Stimulated activated CD8-positive, alpha-beta memory T cell treated with anti-CD3 and anti-CD28 coated beads, Interleukin-2, amount 100 ng/mL, for 48 hours (primary cell): ENCODE measurements at places on chromosomes 6 and 20.

GRCh38 chr6:330948-331347 lies 38.7 kb downstream of the DUSP22 start:
- DNase-seq = no peak

DNA sequence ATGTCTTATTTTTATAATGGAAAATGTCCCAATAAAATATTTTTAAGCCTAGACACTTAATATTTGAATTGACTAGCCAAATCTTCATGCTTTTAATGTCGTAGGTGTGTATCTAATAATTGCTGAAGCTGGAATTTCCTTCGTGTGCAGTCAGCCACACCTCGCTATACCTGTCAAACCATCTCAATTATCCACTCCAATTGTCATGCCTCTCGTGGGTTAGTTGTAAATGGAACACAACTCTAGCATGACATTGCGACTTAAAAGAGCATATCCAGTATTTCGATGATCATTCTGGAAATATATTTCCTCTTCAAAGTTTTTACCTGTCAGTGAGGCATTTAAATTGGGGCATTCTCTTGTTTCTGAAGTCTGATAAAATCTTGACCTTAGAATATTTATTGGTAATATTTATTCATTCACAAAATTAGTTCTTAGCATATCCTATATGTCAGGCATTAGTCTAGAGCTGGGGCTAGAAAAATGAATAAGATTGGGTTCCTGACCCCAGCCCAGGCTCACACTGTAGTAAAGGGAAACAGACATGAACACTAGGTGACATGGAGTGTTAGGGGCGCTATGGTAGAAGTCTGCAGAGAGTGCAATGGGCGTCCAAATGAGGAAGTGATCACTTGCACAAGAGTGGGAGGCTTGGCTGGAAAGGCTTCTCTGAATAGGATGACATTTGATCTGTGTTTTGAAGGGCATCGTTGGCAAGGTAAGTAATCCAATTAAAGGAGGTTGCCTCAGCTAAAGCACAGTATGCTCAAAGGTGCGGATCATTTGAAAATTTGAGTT lies 11.0 kb upstream of the CFAP206 start:
- DNase-seq = no peak

DNA sequence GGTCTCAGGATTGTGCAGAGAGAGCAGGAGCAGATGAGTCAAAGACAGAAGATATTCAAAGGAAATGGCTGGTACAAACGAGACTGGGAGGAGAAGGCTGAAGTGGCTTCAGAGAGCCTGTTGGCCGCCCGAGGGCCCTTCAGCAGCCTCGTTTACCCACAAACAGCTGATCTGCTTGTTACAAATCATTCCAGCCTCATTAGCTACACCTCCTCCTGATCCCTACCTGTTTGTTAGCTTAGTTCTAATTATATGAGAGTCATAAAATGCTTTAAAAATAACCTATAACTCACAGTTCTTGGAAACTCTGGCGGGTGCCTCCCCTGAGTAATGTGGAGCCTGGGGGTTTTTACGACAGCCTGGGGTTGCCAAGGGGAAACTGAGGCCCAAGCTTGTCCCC lies 12.6 kb downstream of the GLP1R start:
- DNase-seq = no peak

- no peak for DNase-seq
These were observed 17.8 kb upstream of the TAGAP start for GRCh38 chr6:159062564-159062945.

DNA sequence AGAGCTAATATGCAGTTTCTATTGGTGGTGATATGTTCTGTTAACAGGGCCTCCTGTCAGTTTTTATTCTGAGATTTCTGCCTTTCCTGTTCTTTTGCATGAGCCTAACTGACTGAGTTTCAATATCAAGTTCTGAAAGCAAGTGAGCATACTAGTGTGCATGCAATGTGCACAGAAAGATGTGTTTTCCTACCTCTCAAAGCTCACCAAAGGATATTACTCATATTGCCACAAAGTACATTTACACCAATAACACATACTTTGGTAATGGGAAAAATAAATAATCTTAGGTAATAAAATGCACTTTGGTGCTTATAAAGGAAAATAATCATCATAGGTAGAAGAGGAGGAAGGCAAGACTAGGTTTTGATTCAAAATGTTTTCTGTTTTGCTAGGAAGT lies 195.0 kb downstream of the KHDC1L start:
- DNase-seq = no peak

GRCh38 chr20:60403105-60403741 lies 445.0 kb downstream of the CDH26 start:
- no peak for DNase-seq

- DNase-seq = no peak
These were observed 189.9 kb downstream of the EYA4 start for GRCh38 chr6:133431031-133431430.

- no peak for DNase-seq
These were observed 2.3 kb upstream of the FAM110A start for GRCh38 chr20:831251-831650.

DNA sequence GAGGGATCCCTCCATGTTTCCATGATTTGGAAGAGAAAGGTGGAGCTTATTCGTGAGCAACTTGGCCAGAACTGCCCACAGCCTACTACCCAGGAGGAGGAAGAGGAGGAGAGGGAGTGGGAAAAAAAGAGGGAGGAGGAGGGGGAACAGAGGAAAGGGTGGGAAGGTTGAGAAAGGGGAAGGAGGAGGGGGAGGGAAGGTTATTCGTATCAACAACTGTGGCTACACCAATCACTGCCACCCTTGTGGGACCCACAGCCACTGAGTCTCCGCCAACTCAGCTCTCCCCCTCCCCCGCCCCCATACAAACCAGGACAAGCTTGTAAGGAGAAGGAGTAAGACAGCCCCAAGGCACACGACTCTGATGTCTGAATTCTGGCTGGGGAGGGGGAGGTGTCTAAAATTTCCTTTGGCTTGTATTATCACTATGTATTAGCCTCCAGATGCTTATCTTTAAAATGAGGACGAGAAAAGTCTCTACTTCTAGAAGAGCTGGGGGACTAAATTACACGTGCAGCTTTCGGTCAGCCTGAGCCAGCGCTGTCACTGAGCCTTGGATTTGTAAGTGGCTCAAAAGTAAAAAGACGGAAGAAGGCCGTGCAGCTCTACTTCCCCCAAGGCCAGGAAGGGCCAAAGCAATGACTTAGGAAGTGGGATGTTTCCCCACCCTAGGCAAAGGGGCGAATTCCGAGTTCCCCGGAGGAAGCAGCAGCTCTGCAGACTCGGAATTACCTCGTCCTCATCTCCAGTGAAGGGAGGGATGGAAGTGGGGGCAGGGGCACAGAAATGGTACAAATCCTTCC lies 1.0 kb downstream of the FKBP1A start:
- no peak for DNase-seq

GRCh38 chr20:25623225-25623735 lies 534 bp downstream of the NANP start:
- peak; percentile 22 for DNase-seq

DNA sequence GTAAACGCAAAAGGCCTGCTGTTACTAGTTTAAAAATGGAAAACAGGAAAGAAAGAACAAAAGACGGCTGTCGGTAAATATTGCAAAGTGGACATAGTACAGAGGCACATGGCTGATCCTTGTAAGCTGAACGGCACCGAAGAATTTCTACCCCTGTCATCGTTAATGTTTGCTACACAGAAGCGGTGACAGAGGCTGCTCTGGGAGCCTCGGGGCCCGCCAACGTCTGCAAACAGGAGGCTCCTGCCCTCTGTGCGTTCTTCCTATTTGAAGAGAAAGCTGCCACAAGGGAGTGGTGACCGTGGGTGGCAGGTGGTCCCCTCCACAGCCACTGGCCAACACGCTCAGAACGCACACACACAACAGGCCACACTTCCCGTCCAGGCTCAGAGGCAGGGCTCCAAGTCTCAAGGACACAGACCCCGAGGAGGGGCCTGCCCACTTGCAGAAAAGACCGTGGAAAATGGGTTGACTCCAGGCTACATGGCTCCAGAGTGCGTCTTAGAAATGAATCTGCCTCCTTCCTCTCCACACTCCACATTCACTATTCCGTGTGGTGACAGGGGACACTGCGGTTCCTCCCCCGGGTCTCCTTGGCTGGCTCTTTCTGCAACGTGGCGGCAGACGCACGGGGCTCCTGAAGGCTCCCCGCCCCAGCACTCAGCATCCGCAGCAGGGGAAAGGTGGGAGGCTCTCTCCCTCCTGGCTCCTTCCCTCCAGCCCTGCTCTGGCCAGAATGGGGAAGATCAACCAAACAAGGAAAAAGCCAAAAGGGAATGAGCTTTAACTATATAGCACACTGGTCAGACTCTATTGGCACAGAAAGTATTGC lies 64.5 kb downstream of the GMPR start:
- no peak for DNase-seq

- no peak for DNase-seq
These were observed 309.7 kb downstream of the SLC35F1 start for GRCh38 chr6:118216751-118217150.

DNA sequence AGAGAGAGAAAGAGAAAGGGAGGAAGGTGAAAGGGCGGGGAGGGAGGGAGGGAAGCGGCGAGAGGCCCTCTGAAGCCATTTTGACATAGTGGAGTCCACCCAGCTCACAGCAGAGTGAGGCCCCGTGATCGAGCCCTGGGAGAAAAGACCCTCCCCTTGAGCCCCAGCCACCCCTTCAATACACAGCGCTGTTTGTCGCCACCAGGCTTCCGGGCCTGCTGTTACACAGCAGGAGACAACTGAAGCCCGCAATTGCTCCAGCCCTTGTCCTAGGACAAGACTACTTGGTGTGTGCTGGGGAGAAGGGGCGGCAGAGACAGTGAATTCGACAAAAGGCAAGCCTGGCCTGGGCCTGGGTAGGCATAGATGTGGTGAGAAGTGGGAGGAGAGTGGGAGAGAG lies 67.3 kb downstream of the PRR18 start:
- DNase-seq = no peak

- DNase-seq = no peak
These were observed 6.6 kb downstream of the TRIM15 start for GRCh38 chr6:30169658-30170614.

- DNase-seq = no peak
These were observed 34.6 kb upstream of the TMEM244 start for GRCh38 chr6:129895692-129896091.
